ENCODE measurements at places on chromosomes 1 and 21.

- no peak for DNase-seq
Measured at GRCh38 chr21:27244352-27244751, 277.5 kb upstream of the ADAMTS5 start.

GRCh38 chr21:35095859-35096291 lies 46.8 kb upstream of the RUNX1 start:
- no peak for DNase-seq

GRCh38 chr1:84982395-84982794 lies 14.5 kb downstream of the MCOLN2 start:
- no peak for DNase-seq

GRCh38 chr1:216805953-216806352 lies 82.7 kb upstream of the ESRRG start:
- no peak for DNase-seq

DNA sequence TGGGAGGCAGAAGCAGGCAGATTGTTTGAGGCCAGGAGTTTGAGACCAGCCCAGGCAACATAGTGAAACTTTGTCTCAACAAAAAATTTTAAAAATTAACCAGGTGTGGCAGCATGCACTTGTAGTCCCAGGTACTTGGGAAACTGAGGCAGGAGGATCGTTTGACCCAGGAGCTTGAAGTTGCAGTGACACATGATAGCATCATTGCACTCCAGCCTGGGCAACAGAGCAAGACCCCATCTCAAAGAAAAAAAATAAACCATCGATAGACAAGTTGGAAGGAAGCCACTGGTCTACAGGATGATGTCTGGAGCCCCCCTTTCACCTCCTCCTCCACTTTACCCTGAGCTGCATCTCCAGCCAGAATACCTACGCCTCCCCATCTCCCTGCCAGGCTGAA lies 16.5 kb downstream of the S100A6 start:
- no peak for DNase-seq

DNA sequence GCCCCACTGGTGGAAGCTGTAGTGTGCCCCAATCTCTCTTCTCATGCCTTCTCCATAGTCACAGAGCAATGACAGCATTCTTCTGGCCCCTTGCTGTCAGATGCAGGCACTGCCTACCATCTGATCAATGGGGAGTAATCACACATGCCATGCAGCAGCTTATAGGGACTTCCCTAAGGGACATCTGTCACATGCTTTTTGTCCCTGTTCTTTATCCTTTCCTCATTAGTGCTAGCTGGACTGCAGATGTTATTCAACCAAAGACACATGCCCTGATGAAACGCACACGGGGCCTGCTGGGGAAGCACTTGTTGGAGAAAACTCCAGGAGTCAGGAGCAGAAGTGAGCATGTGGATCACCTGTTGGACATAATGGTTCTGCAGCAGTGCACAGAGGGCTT lies 108.7 kb downstream of the KCNJ15 start:
- no peak for DNase-seq

- DNase-seq = no peak
Measured at GRCh38 chr1:204904228-204904810, 33.7 kb downstream of the NFASC start.

DNA sequence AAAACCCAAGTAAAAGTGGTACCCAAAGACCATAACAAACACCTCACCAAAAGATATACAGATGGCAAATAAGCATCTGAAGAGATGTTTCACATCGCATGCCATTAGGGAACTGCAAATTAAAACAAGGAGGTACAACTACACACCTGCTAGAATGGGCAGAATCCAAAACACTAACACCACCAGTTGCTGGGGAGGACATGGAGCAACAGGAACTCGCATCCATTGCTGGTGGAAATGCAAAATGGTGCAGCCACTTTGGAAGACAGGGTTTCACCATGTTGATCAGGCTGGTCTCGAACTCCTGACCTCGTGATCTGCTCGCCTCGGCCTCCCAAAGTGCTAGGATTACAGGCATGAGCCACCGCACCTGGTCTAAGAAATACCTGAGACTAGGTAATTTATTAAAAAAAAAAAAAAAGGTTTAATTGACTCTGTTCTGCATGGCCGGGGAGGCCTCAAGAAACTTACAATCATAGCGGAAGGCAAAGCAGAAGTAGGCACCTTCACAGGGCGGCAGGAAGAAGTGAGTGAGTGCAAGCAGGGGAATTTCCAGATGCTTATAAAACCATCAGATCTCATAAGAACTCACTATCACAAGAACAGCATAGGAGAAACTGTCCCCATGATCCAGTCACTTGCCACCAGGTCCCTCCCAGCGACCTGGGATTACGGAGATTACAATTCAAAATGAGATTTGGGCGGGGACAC lies 30.2 kb upstream of the PRSS38 start:
- no peak for DNase-seq

DNA sequence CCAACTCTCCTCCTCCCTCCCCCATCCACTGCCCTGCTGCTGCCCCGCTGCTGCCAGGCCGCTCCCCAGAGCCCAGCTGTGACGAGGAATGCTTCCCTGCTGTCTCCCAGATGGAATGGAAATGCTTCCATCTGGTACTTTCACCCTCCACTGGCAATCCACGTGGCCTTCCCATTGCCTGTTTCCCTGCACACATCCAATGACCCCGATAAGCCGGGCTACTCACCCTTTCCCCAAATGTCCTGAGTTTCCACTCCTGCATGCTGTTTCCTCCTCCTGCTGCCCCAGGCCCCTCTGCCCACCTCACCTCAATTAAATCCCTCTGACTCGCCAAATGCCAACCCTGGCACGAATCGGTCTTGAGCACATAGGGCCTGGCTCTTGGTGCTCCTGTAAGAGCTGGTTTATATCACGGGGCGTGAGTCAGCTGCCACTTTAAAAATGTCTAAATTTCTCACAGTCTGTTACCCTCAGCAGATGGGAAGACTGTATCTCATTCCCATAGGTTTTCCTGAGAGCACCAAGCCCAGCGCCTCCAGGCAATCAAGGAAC lies 36.4 kb downstream of the MRAP start:
- DNase-seq = no peak

- no peak for DNase-seq
Measured at GRCh38 chr1:226003502-226004170, 4.5 kb upstream of the SDE2 start.

DNA sequence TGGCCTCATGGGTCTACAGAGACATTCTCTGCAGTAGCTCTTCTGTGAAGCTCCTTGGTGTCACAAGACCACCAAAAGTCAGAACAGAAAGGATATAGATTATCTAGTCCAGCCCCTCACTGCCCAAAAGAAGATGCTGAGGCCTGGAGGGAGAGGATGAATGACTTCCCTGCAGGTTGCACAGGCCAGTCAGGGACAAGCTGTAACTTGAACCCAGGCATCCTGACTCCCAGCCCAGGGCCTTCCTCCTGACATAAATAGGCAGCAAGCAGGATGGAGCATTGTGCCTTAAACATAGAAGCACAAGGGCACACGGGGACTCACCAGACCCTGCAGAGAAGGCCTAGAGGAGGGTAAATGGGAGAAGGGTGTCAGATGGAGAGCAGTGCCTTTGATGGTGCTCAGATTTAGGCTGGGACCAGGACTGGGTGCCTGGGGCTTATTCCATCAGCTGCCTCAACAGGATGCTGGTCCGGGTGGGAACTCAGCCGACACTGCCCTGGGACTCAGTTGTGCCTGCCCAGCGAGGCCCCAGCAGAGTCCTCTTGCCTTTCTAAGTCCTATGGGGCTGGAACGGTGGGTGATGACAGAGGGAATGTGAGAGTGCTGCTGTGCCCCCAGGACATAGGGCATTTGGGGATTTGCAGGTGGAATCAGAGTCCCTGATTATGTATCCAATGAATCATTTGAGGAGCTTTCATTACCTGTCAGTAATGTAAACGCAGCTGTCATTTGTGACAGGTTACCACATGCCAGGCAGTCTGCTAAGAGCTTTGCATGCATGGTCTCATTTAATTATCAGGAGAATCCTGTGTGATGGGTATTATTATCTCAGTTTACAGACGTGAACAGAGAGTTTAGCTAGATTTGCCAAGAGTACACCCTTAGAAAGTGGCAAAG lies 13.2 kb downstream of the S100A7A start:
- no peak for DNase-seq

DNA sequence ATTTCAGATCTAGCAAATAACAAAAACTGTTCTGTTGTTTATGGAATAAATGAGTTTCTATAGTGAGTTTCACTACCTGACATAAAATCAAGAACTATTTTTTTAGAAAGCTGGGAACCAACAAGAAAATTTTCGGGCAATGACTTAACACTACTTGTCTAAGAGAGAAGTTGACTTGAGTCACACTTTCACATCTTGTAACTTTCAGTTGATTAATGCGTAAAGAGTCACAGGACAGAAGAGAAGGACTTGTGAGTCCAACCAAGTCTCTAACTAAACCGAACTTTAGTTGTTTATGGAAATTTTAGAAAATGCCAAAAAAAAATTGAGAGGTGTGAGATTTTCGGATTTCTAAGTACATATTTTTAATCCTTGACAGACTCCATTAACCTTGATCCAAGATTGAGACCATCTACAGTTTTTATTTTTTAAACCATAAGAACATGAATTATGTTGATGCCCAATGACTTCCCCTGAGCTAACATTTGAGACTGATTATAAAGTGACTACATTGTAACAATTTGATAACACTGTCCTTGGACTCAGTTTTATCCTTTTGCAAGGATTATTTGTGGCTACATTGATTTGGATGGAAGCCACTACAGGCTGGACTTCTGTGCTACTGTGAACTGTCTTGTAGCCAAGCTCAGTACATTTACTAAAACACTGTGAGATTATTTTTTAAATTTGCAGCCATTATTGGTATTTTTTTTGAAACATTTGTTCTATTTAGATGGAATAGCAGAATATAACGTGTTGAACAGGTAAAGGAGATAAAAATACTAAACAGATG lies 284.0 kb downstream of the PTPRC start:
- no peak for DNase-seq

DNA sequence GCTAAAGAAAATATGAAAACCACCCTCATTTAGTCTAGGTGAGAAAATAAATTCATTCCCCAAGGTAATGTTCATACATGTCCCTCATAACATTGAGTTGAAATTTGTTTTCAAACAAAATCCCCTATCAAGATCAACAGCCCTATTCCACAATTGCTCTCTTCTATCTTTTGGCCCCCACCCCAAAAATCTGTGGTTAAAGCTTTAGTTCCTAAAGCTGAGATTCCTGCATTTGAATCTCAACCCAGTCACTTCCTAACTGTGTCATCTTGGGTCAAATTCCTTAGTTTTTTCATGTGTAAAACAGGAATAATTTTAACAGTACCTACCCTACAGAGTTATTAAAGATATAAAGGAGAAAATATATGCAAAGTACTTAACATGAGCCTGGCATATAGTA lies 22.0 kb downstream of the KIAA0319L start:
- no peak for DNase-seq

DNA sequence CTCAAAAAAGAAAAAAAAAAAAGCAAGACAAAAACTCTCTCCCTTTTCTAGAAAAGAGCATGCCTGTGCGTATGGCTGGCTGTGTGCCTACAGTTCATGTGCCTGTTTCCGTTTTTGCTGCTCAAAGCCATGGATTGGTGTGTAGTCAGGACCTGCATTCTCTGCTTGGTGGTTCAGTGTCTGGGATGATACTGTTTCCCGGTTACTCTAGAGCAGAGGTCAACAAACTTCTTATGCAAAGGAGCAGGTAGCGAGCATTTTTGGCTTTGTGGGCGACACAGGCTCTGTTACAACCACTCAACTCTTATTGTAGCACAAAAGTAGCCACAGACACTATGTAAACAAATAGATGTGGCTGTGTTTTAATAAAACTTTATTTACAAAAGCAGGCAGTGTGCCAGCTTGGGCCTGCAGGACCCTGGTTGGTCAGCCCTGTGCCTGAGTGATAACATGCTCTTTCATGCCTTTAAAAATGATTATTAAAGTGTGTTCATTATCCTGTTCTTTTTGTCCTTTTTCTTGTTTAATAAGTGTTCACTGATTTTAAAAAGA lies 524.2 kb downstream of the KIF26B start:
- DNase-seq = no peak

- DNase-seq = no peak
Measured at GRCh38 chr1:17689011-17689410, 66.1 kb upstream of the ACTL8 start.

- no peak for DNase-seq
Measured at GRCh38 chr1:95086949-95087533, 14.3 kb upstream of the ALG14 start.

- DNase-seq = no peak
Measured at GRCh38 chr21:45455674-45456583, 51.0 kb downstream of the COL18A1 start.

- DNase-seq = no peak
Measured at GRCh38 chr1:220139966-220140365, 46.0 kb downstream of the IARS2 start.

GRCh38 chr1:117527566-117528102 lies 78.2 kb upstream of the TENT5C start:
- DNase-seq = no peak

GRCh38 chr1:84425150-84425896 lies 27.0 kb downstream of the DNASE2B start:
- no peak for DNase-seq

DNA sequence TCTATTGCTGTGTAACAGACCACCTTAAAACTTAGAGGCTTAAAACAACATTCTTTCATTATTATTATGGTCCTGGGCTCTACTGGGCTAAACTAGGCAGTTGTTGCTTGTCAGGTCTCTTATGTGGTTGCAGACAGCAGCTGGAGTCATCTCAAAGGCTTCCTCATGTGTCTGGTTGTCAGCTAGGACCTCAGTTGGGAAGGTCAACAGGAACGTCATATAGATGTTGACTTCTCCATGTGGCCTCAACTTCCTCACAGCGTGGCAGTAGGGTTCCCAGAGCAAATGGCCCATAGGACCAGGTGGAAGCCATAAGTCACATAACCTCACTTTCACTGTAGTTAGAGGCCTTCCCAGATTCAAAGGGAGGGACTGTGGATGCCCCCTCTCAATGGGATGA lies 15.4 kb upstream of the MEF2D start:
- DNase-seq = no peak

- no peak for DNase-seq
Measured at GRCh38 chr1:29657816-29658215, 421.5 kb downstream of the PTPRU start.

- no peak for DNase-seq
Measured at GRCh38 chr1:236345728-236346127, 48.4 kb upstream of the EDARADD start.

DNA sequence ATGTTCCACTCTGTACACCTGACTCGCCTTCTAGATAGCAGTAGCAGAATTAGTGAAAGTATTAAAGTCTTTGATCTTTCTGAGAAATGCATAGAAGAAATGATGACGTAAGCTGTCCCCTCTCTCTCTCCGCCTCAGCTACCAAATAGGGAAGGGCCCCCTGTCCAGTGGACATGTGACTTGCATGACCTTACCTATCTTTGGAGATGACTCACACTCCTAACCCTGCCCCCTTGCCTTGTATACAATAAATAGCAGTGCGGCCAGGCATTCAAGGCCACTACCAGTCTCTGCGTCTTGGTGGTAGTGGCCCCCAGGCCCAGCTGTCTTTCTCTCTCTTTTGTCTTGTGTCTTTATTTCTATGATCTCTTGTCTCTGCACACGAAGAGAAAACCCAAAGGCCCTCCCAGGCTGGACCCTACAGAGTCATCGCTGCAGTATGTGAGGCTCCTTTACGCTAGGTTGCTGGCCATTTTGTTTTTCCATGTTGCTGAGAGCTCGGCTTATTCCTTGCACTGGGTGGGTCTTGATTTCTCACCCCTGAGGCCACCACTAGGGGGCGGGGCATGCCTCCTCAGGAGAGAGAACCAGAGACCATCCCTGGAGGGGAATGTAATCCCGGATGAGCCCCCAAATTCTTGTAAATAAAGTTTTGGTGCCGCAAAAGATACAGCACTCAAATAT lies 16.0 kb upstream of the ZBTB8B start:
- no peak for DNase-seq

- DNase-seq = no peak
Measured at GRCh38 chr1:41884256-41885230, 34.2 kb downstream of the HIVEP3 start.

GRCh38 chr1:182211386-182211785 lies 149.9 kb upstream of the ZNF648 start:
- no peak for DNase-seq
